ENCODE measurements at places on chromosomes 7 and 10.

- no peak for DNase-seq
Measured at GRCh38 chr7:93310346-93310745, 78.2 kb downstream of the VPS50 start.

GRCh38 chr7:141012696-141013344, 1.9 kb downstream of the MRPS33 start:
- DNase-seq = no peak

- no peak for DNase-seq
Measured at GRCh38 chr7:16564909-16565426, 38.3 kb downstream of the LRRC72 start.

- no peak for DNase-seq
Measured at GRCh38 chr7:151570366-151570915, 50.7 kb upstream of the RHEB start.

- no peak for DNase-seq
Measured at GRCh38 chr10:62919776-62920175, 103.6 kb upstream of the EGR2 start.

- DNase-seq = no peak
Measured at GRCh38 chr7:114426824-114427223, 12.2 kb downstream of the FOXP2 start.

DNA sequence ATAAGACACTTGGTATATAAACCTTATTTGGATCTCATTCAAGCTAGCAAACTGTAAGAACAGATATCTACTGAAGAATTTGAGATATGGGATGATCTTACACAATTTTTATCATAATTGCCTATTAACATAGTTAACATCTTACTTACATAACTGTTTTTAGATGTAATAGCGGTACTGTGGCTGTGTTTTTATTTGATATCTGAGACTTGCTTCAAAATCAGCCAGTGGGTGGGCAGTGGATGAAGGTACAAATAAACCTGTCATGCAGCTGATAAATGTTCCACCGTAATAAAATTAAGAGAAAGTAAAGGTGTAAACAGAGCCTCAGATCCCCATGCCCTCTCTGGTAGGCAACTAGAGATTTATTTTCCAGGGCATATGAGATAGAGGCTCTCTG, 28.4 kb upstream of the PTPRN2 start:
- DNase-seq = no peak

- DNase-seq = no peak
Measured at GRCh38 chr7:107068156-107068555, 23.7 kb downstream of the PRKAR2B start.

GRCh38 chr7:92025260-92025659, 84.6 kb downstream of the AKAP9 start:
- no peak for DNase-seq

DNA sequence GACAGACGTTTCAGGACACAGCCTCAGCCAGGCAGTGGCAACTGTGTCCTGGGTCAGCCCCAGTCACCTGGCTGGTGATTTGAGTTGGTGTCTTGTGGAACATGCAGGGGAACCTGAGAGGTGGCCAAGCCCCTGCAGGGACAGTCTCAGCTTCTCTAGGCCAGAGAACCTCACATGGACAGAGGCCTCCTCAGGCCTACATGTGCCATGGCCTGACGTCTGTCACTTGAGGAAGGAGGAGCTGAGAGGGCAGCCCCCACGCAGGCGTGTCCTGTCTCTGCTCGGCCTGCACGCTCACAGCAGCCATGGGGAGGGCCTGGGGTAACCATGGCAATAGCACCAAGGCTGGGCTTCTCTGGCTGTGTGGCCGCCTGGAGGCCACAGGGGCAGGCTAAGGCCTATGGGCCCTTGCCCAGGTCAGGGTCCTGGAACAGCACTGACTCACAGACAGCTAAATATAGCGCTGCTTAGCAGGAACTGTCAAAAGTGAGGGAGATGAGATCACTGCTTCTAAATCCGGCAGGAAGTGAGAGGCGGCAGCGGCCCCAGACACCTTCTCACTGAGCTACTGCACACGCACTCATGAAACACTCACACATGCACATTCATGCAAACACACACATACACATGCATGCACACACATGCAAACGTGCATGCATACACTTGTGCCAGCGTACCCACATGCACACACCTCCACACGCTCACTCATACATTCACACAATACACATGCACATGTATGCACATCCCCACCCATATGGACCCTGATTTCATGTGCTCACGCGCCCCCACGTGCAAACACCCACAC, 57.0 kb downstream of the YKT6 start:
- peak; percentile 38 for DNase-seq

All from stimulated activated CD8-positive, alpha-beta memory T cell treated with anti-CD3 and anti-CD28 coated beads, Interleukin-7, amount 100 ng/mL, for 24 hours (primary cell).